ENCODE measurements at places on chromosomes 3 and 15. TPM values are rescaled to one million over a fixed set of nuclear protein-coding genes. Genes with fewer than 3 reads are reported as not detected.

DNA sequence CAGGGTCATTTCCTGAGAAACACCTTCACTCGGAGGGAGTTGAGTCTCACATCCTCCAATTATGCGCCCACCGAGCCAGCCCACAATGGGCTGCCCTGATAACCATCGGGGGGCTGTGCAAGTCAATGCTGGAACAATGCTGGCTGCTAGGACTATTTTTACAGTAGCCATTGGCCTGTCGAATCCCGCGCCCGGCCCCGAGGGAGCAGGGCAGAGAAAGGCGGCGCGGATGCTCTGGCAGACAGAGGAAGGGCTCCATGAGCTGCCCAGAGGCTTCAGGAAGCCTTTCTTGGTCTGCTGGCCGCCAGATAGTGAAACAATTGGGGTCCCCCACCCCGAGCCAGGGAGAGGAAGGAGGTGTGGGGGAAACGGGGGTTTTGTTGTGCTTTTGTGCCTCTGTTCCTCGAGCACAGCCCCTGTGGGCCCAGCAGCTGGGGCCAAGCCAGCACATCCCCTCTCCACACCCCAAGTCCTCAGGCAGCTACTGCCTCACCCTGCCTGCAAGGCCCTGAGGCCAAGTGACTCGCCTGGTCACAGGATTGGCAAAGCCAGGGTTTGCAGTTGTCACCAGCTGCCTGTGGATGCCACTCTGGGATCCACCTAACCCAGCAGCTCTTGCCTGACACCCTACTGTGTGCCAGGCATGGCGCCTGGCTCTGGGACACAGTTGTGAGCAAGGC lies 39.0 kb downstream of the SLC6A6 start:
- DNase-seq: no peak
- no peaks in the 10 kb centered on the region for H3K27me3 ChIP-seq
- peaks cover 24% of the 10 kb centered on the region for H3K4me1 ChIP-seq

SPG11 gene
- 100 TPM for total RNA-seq

MOBP gene
- total RNA-seq: 0.16 TPM

GRCh38 chr3:148175214-148175613 lies 522.5 kb upstream of the AGTR1 start:
- no peaks in the 10 kb centered on the region for H3K27me3 ChIP-seq
- H3K4me3 ChIP-seq: no peak overlapping the region
- no peak overlapping the region for H3K27ac ChIP-seq
- H3K4me1 ChIP-seq: no peaks in the 10 kb centered on the region

HIGD2B gene
- not detected for total RNA-seq

DNA sequence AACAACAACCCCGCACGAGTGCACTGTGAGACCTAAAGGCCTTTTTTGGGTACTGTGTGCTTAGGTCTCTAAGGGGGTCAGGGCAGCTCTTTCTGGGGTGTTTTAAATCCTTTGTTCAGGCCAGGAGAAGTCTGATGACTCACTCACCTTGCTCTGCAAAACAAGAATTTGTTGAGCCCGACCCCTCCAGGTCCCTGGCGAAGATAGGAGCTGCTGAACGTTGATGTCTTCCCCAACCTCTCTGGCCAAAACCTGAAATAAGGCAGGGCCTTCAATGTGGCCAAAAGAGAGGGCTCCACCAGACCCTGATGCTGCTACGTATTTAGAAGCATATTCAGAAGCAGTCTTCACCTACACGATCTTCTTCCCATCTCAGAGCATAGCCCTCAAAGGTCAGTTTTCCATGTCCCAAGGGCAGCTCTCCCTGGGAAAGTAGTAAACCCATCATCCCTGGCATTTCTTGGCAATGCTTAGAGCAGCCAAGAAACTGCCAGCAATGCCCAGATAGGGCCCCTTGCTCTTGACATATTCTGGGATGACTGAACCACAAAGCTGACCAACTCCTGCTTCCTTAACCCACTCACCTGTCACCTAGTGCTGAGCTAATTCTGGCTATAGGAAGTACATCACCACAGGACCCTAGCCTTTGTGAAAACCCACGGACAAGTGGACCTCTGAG lies 27.1 kb downstream of the CCDC13 start:
- no peaks in the 10 kb centered on the region for H3K27me3 ChIP-seq
- H3K36me3 ChIP-seq: no peaks in the 10 kb centered on the region
- peaks cover 13% of the 10 kb centered on the region for H3K4me1 ChIP-seq

DNA sequence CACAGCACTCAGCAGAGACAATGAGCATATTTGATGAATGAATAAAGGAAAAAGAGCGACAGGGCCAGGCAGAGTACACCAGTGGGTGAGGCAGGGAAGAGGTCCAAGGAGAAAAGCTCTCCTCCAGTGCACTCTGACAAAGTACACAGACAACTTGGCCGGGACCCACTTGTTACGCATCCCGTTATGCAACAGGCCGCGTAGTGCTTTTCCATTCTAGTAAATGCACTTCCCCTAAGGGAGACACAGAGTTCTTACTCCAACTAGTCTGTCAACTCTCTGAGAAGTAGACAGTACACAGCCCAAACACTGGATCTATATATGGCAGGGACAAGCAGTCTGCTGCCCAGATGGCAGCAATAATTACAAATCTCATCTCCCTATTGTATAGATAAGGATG lies 18.5 kb downstream of the LARP6 start:
- H3K27me3 ChIP-seq: no peaks in the 10 kb centered on the region
- peaks cover 14% of the 10 kb centered on the region for H3K4me1 ChIP-seq
- DNase-seq: no peak
- no peak overlapping the region for H3K4me3 ChIP-seq

DNA sequence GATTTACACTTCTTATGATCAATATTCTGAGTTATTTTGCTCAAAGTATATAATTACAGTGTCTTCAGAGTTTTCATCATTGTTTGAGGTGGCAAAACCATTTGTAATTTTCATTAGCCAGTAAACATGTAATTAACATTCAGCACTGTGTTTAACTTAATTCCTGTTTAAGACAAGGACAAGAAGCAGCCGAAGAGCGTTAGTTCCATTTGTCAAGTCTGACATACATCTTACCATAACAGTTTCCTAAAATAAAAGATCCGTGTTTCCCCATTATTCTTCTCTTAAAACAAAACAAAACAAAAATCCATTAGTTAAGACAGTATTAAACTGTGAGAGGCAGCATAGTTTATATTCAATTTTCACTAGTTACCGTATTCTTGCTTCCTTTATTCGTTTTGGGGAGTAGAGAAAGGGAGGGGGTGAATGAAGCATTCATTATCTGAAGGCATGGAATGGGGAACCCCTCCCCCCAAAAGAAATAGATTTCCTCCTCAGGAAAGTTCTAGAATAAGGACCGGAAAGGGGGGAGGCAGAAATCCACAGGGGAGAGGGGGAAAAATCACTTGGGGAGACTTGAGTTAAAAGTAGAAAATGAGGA lies 5.5 kb upstream of the NR2F2 start:
- H3K36me3 ChIP-seq: no peaks in the 10 kb centered on the region
- H3K4me3 ChIP-seq: peak overlapping the region; percentile 98
- DNase-seq: no peak
- H3K4me1 ChIP-seq: peaks cover 4% of the 10 kb centered on the region

- no peaks in the 10 kb centered on the region for H3K27me3 ChIP-seq
- no peak overlapping the region for H3K27ac ChIP-seq
- DNase-seq: no peak
- no peaks in the 10 kb centered on the region for H3K36me3 ChIP-seq
- H3K4me1 ChIP-seq: no peaks in the 10 kb centered on the region
Measured at GRCh38 chr3:108834551-108834950, 12.0 kb downstream of the TRAT1 start.

GRCh38 chr3:188064831-188065493 lies 89.0 kb upstream of the LPP start:
- no peak overlapping the region for H3K27ac ChIP-seq
- H3K4me3 ChIP-seq: no peak overlapping the region
- H3K4me1 ChIP-seq: no peaks in the 10 kb centered on the region
- H3K27me3 ChIP-seq: no peaks in the 10 kb centered on the region

CERS3 gene
- 0.31 TPM for total RNA-seq

ILDR1 gene
- 17.7 TPM for total RNA-seq

FEZF2 gene
- not detected for total RNA-seq

- DNase-seq: no peak
- no peaks in the 10 kb centered on the region for H3K4me1 ChIP-seq
- no peaks in the 10 kb centered on the region for H3K27me3 ChIP-seq
- H3K4me3 ChIP-seq: no peak overlapping the region
- H3K36me3 ChIP-seq: no peaks in the 10 kb centered on the region
- H3K27ac ChIP-seq: no peak overlapping the region
Measured at GRCh38 chr15:73807865-73808264, 54.7 kb upstream of the INSYN1 start.

GRCh38 chr3:127237835-127238234 lies 44.9 kb downstream of the PRR23E start:
- H3K27me3 ChIP-seq: no peaks in the 10 kb centered on the region
- no peak overlapping the region for H3K27ac ChIP-seq

DNA sequence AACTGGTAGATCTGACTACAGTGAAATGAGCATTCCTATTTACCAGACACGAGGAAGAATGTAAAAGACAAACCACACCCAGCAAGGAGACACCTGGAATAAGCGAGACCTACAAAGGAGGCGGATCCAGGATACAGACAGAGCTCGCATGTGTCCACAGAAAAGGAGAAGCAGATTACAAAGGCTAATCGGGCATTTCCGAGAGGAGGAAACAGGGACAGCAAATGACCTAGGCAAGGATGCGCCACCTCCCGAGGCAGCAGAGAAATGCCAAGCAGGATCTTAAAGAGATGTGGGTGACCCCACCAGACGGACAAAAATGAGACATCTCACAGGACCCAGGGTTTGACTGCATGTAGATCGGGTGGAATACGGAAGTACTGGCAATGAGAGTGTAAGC lies 63.2 kb upstream of the IQSEC1 start:
- no peak for DNase-seq
- H3K27ac ChIP-seq: no peak overlapping the region
- H3K4me1 ChIP-seq: no peaks in the 10 kb centered on the region
- no peaks in the 10 kb centered on the region for H3K27me3 ChIP-seq
- no peaks in the 10 kb centered on the region for H3K36me3 ChIP-seq

NLGN1 gene
- 19.4 TPM for total RNA-seq

DNA sequence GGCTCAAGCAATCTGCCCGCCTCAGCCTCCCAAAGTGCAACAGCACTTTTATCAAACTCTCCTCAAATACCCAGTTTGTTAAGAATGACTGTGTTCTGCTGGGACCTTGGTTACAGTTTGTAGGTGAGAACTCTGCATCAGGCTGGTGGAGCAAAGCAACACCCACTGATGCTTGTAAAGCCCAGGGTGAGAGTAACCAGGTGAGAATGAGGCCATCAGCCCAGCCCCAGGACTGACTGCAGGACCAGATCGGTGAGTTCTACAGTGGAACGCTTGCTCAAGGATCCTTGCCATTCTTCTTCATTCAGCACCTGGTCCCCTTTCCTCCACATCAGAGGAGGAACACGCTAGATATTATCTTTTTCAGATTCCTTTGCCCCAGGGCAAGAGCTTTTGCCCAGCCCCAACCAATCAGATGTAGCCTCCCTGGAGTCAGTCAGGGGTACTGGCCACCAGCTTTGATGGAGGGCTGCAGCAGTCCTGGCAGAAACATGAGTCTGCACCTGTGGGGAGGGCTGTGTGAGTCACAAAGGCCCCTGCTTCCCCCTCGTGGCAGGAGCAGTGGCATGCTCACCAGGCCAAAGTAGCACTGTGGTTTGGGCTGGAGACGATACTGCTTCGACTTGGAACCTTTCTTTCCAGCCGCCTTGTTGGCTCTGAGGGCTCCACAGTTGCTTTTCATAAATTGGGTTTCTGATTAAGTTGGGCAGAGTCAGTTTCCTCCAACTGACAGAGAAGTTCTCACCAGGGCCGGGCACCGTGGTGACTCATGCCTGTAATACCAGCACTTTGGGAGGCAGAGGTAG lies 3.5 kb upstream of the SHISA5 start:
- no peaks in the 10 kb centered on the region for H3K36me3 ChIP-seq
- no peaks in the 10 kb centered on the region for H3K27me3 ChIP-seq
- no peaks in the 10 kb centered on the region for H3K4me1 ChIP-seq

- H3K4me1 ChIP-seq: no peaks in the 10 kb centered on the region
- no peak for DNase-seq
- no peak overlapping the region for H3K27ac ChIP-seq
- no peak overlapping the region for H3K4me3 ChIP-seq
Measured at GRCh38 chr15:39461536-39462130, 119.2 kb upstream of the THBS1 start.

ERICH6 gene
- total RNA-seq: 0.19 TPM

HES1 gene
- total RNA-seq: 44.3 TPM

CCR8 gene
- 0.19 TPM for total RNA-seq

GRCh38 chr3:188123170-188123905 lies 30.6 kb upstream of the LPP start:
- H3K4me3 ChIP-seq: no peak overlapping the region
- no peaks in the 10 kb centered on the region for H3K27me3 ChIP-seq
- H3K27ac ChIP-seq: no peak overlapping the region
- no peak for DNase-seq

DNA sequence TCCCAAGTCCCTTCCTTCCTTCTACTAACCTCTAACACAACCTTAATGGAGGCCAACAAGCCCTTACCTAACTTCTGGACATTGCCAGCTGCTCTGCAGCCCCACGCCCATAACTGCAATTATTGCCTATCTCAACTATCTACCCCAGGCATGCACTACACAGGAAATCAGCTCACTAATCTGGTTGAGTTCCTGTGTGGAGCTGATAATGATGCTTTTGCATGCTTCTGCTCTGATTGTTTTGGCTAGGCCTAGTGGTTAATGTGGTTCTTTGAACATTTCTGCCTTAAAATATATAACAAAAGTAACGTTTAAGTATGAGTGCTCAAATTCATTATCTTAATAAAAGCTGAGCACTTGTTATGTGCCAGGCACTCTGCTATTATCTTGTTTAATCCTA lies 463.9 kb downstream of the MFSD1 start:
- H3K36me3 ChIP-seq: no peaks in the 10 kb centered on the region
- no peak overlapping the region for H3K27ac ChIP-seq
- no peaks in the 10 kb centered on the region for H3K4me1 ChIP-seq

DNA sequence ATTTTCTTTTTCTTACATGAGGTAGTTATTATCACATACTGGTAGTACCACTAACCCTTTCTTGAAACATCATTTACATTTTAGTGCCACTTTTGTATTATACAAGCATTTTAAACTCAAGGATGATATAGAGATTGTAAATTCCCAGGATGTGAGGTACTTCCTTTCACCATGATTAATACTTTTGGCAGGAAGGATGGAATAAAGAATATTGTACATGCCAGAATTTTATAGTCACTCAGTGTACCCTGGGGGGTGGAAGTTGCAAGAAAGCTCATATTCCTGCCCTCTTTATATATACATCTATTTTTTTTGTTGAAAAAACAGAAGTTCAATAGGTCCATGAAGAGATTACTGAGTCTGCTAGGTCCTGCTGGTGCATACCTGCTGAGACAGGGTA lies 141.0 kb upstream of the PLSCR5 start:
- no peak for DNase-seq
- no peak overlapping the region for H3K4me3 ChIP-seq
- no peaks in the 10 kb centered on the region for H3K36me3 ChIP-seq
- no peak overlapping the region for H3K27ac ChIP-seq
- H3K27me3 ChIP-seq: no peaks in the 10 kb centered on the region

DNA sequence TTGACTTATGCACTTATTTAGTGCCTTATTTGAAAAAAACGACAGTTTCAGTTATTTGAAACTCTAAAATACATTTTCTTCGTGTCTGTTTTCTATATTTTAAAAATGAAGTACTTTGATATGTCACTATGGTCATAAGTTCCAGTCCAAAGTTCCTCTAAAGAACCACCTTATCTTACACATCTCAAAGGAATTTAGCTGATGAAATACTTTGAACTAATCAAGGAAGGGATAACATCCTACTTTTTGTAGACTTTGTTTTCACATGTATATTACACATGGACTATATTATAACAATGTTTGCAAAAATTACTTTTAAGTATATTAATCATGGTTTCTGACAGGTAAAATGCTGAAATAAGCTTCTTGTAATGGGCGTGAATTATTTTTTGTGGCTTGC lies 265.8 kb upstream of the ZNF717 start:
- H3K4me3 ChIP-seq: no peak overlapping the region
- no peaks in the 10 kb centered on the region for H3K4me1 ChIP-seq
- no peak for DNase-seq
- H3K27me3 ChIP-seq: no peaks in the 10 kb centered on the region
- H3K27ac ChIP-seq: no peak overlapping the region

All from kidney (tissue), 22 donors.